ENCODE measurements at places on chromosomes 16 and 17.

DNA sequence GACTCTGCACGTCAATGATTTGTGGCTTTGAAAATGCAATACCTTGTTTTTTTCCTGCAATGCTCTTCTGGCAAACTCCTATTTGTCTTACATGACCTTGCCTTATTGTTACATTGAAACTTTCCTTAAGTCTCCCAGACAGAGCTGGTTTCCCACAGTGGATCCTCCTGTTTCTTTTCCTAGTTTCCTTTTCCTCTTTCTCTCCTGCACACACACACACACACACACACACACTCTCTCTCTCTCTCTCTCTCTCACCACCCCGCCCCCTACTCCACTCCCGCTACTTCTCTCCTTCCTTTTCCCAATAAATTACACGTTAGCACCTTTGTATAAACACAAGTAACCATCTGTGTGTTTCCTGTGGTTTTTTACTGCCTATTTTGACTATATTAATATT lies 2.3 kb downstream of the ORC6 start:
- peaks cover 31% of the 10 kb centered on the region for H3K4me1 ChIP-seq
- DNase-seq = no peak
- H3K27me3 ChIP-seq = no peaks in the 10 kb centered on the region
- H3K36me3 ChIP-seq = peaks cover 4% of the 10 kb centered on the region
- peak overlapping the region; percentile 47 for H3K4me3 ChIP-seq

- H3K4me1 ChIP-seq = no peaks in the 10 kb centered on the region
- no peak for DNase-seq
- H3K27ac ChIP-seq = no peak overlapping the region
- H3K36me3 ChIP-seq = no peaks in the 10 kb centered on the region
- H3K27me3 ChIP-seq = no peaks in the 10 kb centered on the region
These were observed 5.6 kb downstream of the CPNE7 start for GRCh38 chr16:89581045-89581695.

DNA sequence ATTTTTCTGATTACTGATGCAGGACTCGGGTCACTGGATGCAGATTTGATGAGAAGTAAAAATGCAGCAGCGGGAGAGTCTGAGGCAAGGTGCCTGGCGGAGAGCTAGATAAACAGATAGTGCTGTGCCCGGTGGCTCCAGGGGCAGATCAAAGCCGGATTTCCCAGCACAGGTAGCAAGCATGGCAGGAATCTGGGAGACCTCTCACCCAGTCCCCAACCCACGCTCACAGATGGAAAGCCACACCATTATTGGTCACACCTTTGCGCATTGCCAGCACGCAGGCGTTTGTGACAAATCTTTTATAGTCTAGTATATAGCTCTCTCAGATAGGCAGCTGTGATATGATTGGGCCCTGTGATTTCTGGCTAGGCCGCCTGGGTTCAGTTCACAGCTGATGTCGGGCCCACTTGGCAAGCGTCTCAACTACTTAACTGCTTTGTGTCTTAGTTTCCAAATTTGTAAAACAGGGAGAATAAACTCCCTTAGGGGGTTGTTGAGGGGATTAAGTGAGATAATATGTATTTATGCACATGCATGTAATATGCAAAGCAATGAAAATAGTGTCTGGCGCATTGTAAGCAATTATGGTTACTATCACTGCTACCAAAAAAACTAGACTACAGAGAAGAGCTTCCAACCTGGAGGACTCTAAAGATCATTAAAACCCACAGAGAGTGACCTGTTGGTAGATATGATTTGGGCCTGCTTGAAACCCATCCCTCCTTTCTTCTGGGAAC lies 42.0 kb upstream of the NFAT5 start:
- no peak for DNase-seq
- H3K36me3 ChIP-seq = no peaks in the 10 kb centered on the region
- no peaks in the 10 kb centered on the region for H3K27me3 ChIP-seq
- no peak overlapping the region for H3K4me3 ChIP-seq

- no peak overlapping the region for H3K27ac ChIP-seq
- peaks cover 24% of the 10 kb centered on the region for H3K36me3 ChIP-seq
- no peak for DNase-seq
These were observed 28.1 kb downstream of the HEATR3 start for GRCh38 chr16:50093607-50094539.

- no peak overlapping the region for H3K27ac ChIP-seq
- no peaks in the 10 kb centered on the region for H3K4me1 ChIP-seq
- no peak for DNase-seq
These were observed 94.9 kb downstream of the SLC39A11 start for GRCh38 chr17:72997559-72997958.

GRCh38 chr16:73965591-73965990 lies 331.0 kb upstream of the PSMD7 start:
- no peak overlapping the region for H3K4me3 ChIP-seq
- H3K36me3 ChIP-seq = no peaks in the 10 kb centered on the region
- H3K4me1 ChIP-seq = no peaks in the 10 kb centered on the region
- no peak for DNase-seq

GRCh38 chr17:50627782-50628601 lies 6.7 kb upstream of the ABCC3 start:
- H3K4me1 ChIP-seq = peaks cover 7% of the 10 kb centered on the region
- no peak for DNase-seq
- H3K4me3 ChIP-seq = no peak overlapping the region
- no peaks in the 10 kb centered on the region for H3K36me3 ChIP-seq
- H3K27me3 ChIP-seq = peaks cover 91% of the 10 kb centered on the region
- H3K27ac ChIP-seq = no peak overlapping the region

DNA sequence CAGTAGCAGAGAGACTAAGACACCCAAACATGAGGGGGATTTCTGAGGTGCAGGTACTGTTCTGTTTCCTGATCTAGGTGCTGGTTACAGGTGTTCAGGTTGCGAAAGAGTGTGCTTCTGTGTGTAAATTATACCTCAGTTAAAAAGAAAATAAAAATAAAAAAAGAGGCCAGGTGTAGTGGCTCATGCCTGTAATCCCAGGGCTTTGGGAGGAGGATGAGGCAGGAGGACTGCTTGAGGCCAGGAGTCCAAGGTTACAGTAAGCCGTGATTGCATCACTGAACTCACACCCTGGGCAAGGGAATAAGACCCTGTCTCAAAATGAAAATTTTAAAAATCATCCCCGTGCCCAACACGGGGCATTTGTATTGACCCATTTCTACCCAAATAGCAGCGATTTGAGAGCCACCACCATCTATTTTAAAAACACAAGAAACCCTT lies 3.2 kb upstream of the DCAF7 start:
- no peak overlapping the region for H3K4me3 ChIP-seq
- H3K4me1 ChIP-seq = peaks cover 10% of the 10 kb centered on the region
- H3K27me3 ChIP-seq = no peaks in the 10 kb centered on the region
- H3K27ac ChIP-seq = no peak overlapping the region
- no peak for DNase-seq

GRCh38 chr16:68496689-68497088 lies 42.4 kb upstream of the ZFP90 start:
- H3K4me3 ChIP-seq = no peak overlapping the region
- no peak for DNase-seq
- no peak overlapping the region for H3K27ac ChIP-seq

GRCh38 chr17:52470553-52470952 lies 312.0 kb upstream of the CA10 start:
- no peaks in the 10 kb centered on the region for H3K27me3 ChIP-seq
- no peaks in the 10 kb centered on the region for H3K36me3 ChIP-seq

DNA sequence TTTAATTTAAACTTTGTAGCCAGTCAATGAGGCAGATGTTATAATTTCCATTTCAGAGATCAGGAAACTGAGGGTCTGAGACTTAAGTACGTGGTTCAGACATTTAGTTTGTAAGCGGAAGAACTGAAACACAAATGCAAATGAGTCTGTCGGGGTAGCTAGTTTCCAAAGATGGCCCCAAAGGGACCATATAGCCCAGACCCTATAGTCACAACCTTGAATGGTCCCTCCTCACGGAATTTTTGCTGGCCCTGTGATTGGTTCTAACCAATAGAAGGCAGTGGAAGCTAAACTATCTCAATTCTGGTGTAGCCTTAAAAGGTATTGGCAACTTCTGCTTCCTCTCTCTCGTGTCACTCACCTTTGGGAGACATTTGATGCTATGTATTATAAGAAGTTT lies 7.5 kb upstream of the BCO1 start:
- H3K4me1 ChIP-seq = no peaks in the 10 kb centered on the region
- peaks cover 42% of the 10 kb centered on the region for H3K27me3 ChIP-seq
- DNase-seq = no peak
- no peaks in the 10 kb centered on the region for H3K36me3 ChIP-seq

- no peaks in the 10 kb centered on the region for H3K27me3 ChIP-seq
- H3K36me3 ChIP-seq = no peaks in the 10 kb centered on the region
- peak overlapping the region; percentile 99 for H3K4me3 ChIP-seq
These were observed 775 bp downstream of the PPM1D start for GRCh38 chr17:60600490-60601446.

DNA sequence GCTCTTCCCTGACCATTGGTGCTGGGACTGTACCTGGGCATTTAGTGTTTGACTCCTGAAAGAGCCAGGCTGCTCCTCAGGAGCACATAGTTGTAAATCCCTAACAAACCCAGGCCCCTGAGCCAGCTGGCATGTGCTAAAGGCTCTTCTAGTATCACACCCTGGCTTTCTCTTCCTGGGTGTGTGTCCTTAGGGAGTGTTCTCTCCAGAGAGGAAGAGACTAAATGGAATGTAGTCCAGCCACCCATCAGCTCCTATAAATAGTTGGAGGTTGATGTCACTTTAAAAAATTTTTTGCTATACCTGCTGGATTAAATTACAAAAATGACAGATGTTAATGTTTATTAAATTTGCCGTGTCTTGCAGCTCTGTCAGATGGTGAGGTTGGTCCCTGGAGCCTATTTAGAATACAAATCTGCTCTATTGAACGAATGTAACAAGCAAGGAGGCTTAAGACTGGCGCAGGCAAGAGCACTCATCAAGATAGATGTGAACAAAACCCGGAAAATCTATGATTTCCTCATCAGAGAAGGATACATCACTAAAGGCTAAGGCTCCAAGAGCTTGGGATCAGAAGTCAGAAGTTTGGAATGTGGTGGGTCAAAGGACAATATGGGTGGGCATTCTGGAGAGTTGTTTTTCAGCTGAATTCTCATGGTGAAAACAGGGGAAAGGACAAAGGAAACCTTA lies 13.1 kb upstream of the DUSP14 start:
- no peaks in the 10 kb centered on the region for H3K27me3 ChIP-seq
- no peak overlapping the region for H3K4me3 ChIP-seq
- H3K36me3 ChIP-seq = peaks cover 30% of the 10 kb centered on the region
- no peaks in the 10 kb centered on the region for H3K4me1 ChIP-seq
- DNase-seq = no peak
- no peak overlapping the region for H3K27ac ChIP-seq

- no peaks in the 10 kb centered on the region for H3K27me3 ChIP-seq
- DNase-seq = no peak
- H3K4me1 ChIP-seq = no peaks in the 10 kb centered on the region
- no peak overlapping the region for H3K27ac ChIP-seq
- no peak overlapping the region for H3K4me3 ChIP-seq
These were observed 113.7 kb upstream of the CDH11 start for GRCh38 chr16:65235339-65236177.

GRCh38 chr16:66261826-66262225 lies 104.7 kb upstream of the CDH5 start:
- H3K27ac ChIP-seq = no peak overlapping the region
- peaks cover 29% of the 10 kb centered on the region for H3K27me3 ChIP-seq
- H3K4me1 ChIP-seq = peaks cover 3% of the 10 kb centered on the region

DNA sequence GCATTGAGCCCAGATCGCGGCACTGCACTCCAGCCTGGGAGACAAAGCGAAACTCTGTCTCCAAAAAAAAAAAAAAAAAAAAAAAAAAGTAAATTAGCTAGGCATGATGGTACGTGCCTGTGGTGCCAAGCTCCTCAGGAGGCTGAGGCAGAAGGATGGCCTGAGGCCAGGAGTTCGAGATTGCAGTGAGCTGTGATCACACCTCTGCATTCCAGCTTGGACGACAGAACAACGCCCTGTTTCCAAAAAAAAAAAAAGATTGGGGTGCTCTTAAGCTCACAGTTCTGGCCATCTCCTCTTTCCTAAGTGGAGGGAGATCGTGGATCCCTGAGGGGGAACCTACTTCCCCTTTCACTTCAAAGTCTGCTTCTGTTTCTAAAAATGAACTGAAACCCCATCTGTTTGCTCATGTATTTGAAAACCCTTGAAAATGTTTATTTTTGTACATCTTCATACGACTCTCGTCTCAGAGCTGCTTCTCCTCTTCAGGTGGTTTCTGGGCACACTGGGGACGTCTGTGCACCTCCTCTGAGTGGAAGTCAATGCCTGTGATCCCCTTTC lies 138.8 kb downstream of the PRKCA start:
- peak; percentile 53 for DNase-seq
- no peaks in the 10 kb centered on the region for H3K27me3 ChIP-seq
- H3K4me3 ChIP-seq = peak overlapping the region; percentile 58
- H3K36me3 ChIP-seq = no peaks in the 10 kb centered on the region
- H3K4me1 ChIP-seq = peaks cover 36% of the 10 kb centered on the region
- H3K27ac ChIP-seq = peak overlapping the region; percentile 87

- H3K4me3 ChIP-seq = no peak overlapping the region
- no peak for DNase-seq
- no peak overlapping the region for H3K27ac ChIP-seq
- H3K36me3 ChIP-seq = peaks cover 15% of the 10 kb centered on the region
- no peaks in the 10 kb centered on the region for H3K4me1 ChIP-seq
- peaks cover 45% of the 10 kb centered on the region for H3K27me3 ChIP-seq
These were observed 46.2 kb upstream of the RBFOX3 start for GRCh38 chr17:79657036-79657435.

DNA sequence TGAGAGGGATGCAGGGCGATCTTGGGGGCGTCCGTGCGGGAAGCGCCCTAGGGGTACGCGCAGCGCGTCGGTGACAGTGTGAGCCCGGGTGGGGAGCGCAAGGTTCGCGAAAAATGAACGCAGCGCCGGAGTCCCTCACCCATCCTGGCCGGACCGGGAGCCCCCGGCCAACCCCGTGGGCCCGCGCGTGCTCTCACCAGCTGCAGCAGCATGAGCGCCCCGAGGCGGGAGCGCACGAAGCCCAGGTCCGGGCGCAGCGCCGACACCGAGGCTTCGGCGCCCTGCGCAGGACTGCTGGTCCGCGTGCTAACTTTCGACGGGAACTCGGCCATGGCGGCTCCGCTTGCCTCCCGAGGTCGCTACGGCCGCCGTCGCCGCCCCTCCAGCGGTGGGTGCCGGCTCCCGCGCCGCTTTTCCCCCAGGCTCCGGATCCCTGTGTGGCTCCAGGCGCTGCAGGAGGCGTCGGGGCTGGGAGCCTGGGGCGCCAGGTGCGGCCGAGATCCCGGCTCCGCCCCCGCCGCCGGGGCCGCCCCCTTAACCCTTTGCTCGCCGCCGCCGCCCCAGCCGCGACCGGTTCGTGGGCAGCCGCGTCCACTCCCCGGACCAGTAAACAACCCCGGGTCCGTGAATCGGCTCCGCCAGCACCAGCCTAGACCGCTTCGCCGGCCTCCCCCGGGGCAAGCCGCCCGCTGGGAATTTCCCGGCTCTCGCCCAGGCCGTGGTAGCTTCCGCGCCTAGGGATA lies at the start of gene PLLP:
TSS of gene PLLP (minus strand) at position 464 of the 743 bp plus-strand sequence. CDS start at position 332, 132 bp downstream.
- peaks cover 16% of the 10 kb centered on the region for H3K4me1 ChIP-seq
- DNase-seq = peak; percentile 23
- H3K4me3 ChIP-seq = peak within 1 kb of the TSS; percentile 84
- no peaks in the 10 kb centered on the region for H3K36me3 ChIP-seq
- H3K27ac ChIP-seq = no peak within 1 kb of the TSS

- no peaks in the 10 kb centered on the region for H3K27me3 ChIP-seq
- no peaks in the 10 kb centered on the region for H3K36me3 ChIP-seq
- no peak overlapping the region for H3K4me3 ChIP-seq
- H3K4me1 ChIP-seq = no peaks in the 10 kb centered on the region
These were observed 444.6 kb downstream of the MAF start for GRCh38 chr16:79155904-79156303.

GRCh38 chr16:88045820-88046303 lies 94.6 kb downstream of the BANP start:
- peak; percentile 99 for DNase-seq
- H3K36me3 ChIP-seq = peaks cover 18% of the 10 kb centered on the region
- H3K4me1 ChIP-seq = peaks cover 60% of the 10 kb centered on the region
- peak overlapping the region; percentile 100 for H3K27ac ChIP-seq
- H3K27me3 ChIP-seq = no peaks in the 10 kb centered on the region
